ENCODE measurements at places on chromosomes 4 and X.

- DNase-seq, result no peak
These were observed 29.4 kb downstream of the IRF2 start for GRCh38 chr4:184444953-184445309.

DNA sequence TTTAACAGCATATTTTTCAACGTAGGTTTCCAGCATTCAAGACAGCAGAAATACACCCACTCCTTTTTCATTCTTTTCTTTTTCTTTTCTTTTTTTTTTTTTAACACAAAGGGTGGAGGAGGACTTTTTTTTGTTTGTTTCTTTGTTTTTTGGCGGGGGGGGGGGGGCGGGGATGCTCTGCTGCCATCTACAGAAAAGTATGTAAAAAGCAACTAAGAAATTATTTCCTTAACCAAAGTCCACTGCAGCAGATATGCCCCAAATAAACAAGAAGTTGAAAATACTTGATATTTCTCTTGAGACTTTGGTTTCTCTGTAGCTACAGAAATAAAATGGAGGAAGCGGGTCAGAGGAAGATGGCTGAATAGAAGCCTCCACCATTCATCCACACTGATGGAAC, 63.2 kb upstream of the PBDC1 start:
- no peak for DNase-seq

- DNase-seq, result no peak
These were observed 11.3 kb upstream of the SPCS3 start for GRCh38 chr4:176308441-176308840.

GRCh38 chr4:2125023-2125422, 65.9 kb downstream of the NAT8L start:
- no peak for DNase-seq

- DNase-seq, result no peak
These were observed 72.0 kb downstream of the WFS1 start for GRCh38 chr4:6341696-6342095.

DNA sequence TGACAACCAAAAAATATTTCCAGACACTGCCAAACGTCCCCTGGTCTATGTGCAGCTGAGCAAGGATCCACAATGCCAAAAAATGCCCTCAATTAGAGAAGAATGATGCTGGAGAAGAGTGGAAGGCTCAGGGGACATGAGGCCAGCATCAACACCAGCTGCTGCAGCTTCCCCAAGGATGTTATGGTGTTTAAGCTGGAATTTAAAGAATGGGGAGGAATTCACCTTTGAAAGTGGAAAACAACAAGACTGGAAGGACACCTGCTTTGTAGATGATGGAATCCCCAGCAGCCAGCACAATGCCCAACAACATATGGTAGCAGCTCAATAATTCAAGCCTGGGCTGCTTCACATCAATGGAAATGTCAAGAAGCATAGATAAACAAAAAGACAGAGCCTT, 20.3 kb upstream of the SMPX start:
- no peak for DNase-seq

GRCh38 chr4:116668190-116668589, 417.2 kb downstream of the TRAM1L1 start:
- no peak for DNase-seq

DNA sequence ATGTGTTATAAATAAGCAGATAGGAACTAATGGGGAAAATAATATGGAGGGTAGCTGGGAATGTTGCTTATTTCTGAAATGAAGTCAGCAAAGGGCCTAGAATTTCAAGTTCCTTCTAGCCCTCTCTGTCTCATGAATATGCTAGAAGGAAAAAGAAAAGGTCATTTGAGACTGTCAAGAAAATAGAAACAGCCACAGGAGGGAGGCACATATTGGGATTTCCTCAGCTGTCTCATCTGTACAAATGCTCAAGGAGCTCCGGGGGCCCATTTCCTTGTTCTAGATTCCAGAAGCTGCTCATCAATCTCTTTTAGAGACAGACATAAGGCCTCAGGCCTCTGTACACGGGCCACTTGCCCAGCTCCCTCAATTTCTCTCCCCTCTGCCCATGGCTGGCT, 127.6 kb upstream of the ETNPPL start:
- no peak for DNase-seq

GRCh38 chr4:41963105-41963504, 18.5 kb upstream of the DCAF4L1 start:
- DNase-seq, result no peak

DNA sequence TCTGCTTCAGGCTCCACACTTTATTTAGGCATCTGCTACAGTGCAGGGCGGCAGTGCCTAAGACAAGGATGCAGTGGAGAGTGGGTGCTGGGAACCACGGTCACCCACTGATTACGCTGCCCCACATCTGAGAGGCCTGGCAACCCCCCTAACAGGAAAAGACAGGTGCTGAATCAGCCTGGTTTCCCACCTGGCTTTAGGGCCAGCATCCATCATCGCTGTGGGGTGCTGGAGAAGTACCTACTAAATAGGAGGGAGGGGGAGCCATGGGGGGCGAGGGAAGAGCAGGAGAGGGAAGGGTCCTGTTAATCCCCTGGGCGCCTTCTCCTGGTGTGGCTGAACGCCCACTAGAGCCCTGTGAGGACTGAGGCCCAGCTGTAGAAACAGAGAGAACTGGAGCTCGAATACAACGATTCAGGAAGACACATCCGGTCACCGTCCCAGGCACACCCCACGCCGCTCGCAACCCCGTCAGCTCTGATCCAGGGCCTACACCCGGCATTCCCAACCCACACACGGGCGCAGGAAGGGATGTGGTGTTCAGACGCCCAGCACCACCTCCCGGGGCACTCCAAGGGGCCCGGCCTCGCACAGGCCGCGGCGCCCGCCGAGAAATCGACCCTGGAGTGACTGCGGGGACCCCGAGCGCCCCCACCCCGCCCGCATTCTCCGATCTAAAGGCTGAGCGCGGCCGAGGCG, 554 bp downstream of the DCTD start:
- no peak for DNase-seq

- no peak for DNase-seq
These were observed 1.6 kb upstream of the OTOP1 start for GRCh38 chr4:4228356-4228668.

DNA sequence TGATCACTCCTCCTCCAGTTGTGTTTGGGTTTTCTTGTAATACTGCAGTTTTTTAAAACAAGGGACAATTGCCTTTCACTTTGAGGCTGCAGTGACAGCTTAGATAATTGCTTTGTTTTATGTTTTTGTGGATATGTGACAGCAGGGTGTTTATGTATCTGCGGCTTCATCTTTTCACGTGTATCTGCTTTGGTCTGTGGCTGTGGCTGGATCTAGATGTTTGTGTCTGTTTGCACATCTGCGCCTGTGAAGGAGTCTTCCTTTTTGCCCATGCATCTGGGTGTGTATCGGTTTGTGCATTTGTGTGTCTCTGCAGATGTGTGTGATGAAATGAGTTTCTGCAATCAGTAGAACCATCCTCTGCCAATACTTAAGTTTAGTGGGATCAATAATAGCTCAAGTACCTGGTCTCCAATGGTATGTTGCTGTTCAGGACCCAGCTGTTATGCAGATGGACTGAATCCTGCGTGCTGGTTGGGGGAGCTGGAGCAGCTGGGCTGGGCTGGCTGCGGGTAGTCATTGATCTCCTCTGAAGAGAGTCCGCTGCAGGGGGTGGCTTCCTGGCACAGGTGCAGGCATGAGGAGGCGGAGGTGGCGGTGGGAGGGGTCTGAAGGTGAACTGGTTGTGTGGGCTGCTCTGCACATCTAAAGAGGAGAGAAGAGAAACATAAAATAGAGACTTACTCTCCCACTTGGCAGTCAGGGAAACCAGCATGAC, 390.3 kb downstream of the SH2D1A start:
- no peak for DNase-seq

- no peak for DNase-seq
These were observed 78.6 kb upstream of the RAPGEF2 start for GRCh38 chr4:159024266-159024665.

GRCh38 chr4:55036405-55036804, 89.0 kb downstream of the KDR start:
- DNase-seq, result no peak

- peak; percentile 42 for DNase-seq
These were observed 70.8 kb downstream of the NPNT start for GRCh38 chr4:105966051-105966450.

- DNase-seq, result peak; percentile 9
These were observed 271.2 kb downstream of the NLGN4X start for GRCh38 chrX:5957506-5957905.

GRCh38 chr4:97197106-97197505, 946.2 kb downstream of the STPG2 start:
- DNase-seq, result no peak

- no peak for DNase-seq
These were observed 12.6 kb downstream of the ELF4 start for GRCh38 chrX:130097507-130098209.

DNA sequence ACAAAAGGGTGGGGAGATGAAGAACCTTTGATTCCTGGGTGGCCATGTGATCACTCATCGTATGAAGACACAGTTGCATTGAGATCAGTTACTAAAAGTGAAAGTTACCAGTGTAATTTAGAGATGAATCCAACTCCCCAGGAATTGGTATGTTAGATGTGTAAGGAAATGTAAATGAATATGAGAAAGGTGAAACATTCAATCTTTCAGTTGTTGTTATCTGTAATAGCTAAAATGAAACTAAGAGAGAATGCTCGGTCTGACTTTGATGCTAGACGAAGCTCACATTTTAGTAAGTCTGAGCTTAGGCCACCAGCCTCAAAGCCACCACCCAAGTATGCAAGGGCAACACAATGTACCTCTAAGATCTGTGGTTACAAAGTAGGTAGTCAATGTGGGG, 194.3 kb upstream of the POF1B start:
- DNase-seq, result no peak

GRCh38 chr4:26060286-26060685, 146.3 kb downstream of the SMIM20 start:
- no peak for DNase-seq

DNA sequence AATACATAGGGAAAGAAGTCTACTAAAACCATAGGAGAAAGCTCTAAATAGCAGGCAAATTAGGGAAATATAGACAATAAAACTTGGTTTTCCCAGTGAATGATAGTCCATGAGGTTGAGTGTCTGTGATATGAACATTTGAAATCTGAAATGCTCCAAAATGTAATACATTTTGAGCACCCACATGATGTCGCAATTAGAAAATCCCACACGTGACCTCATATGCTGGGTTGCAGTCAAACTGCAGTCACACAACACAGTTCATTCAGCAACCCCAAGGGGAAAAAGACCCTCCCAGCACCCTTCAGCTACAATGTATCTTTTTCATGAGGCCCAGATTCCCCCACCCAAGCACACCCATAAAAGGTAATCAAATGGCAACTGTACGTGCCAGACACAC, 155.6 kb downstream of the BTC start:
- no peak for DNase-seq

- DNase-seq, result no peak
These were observed 3.0 kb downstream of the ZIC3 start for GRCh38 chrX:137568741-137569469.

DNA sequence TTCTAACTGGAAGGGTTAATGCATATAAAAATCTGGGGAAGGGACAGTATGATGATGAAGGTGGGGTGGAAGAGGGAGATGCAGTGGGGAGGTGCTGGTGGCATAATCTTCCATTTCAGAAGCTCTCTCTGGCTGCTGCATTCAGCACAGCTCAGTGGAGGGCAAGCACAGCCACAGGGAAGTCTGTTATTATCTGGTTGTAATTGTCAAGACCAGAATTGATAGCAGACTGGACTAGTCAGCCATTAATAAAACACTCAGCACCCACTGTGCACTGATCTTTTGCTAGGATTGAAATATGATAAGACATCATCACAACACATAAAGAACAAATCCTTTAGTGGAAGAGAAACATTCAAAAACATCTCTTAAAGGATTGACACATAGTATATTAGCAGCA, 414.2 kb upstream of the LCORL start:
- no peak for DNase-seq

DNA sequence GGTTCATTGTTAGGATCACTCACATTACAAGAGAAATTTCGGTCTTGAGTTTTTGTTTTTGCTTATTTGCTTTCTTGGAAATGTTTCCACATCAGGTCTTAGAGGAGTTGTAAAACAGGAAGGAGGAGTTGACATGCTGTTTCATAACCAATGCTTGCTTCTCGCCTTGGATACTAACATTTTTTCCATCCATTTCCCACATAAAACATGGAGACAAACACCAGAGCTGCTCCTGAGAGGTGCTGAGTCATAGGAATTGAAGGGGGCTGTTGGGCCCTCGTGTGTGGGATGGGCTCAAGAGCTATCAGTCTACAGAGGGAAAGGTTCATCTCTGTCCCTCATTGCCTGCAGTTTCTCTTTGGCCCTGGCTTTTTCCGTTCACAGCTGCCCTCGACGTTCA, 29.9 kb downstream of the TBL1X start:
- DNase-seq, result peak; percentile 65

Data from skeletal muscle cell (primary cell).